ENCODE measurements at places on chromosomes 1 and 21. TPM values are rescaled to one million over a fixed set of nuclear protein-coding genes. Genes with fewer than 3 reads are reported as not detected.

- H3K36me3 ChIP-seq: no peaks in the 10 kb centered on the region
- H3K27me3 ChIP-seq: peaks cover 8% of the 10 kb centered on the region
- H3K4me1 ChIP-seq: no peaks in the 10 kb centered on the region
- DNase-seq: no peak
- H3K27ac ChIP-seq: no peak overlapping the region
Measured at GRCh38 chr1:228020686-228021354, 14.0 kb downstream of the WNT3A start.

GRCh38 chr1:85609976-85610375 lies 29.4 kb downstream of the CCN1 start:
- no peaks in the 10 kb centered on the region for H3K27me3 ChIP-seq
- DNase-seq: no peak
- H3K36me3 ChIP-seq: no peaks in the 10 kb centered on the region

- no peak overlapping the region for H3K27ac ChIP-seq
- no peak for DNase-seq
- no peaks in the 10 kb centered on the region for H3K4me1 ChIP-seq
- no peaks in the 10 kb centered on the region for H3K27me3 ChIP-seq
- no peak overlapping the region for H3K4me3 ChIP-seq
Measured at GRCh38 chr1:206479183-206480125, 9.2 kb downstream of the IKBKE start.

DNA sequence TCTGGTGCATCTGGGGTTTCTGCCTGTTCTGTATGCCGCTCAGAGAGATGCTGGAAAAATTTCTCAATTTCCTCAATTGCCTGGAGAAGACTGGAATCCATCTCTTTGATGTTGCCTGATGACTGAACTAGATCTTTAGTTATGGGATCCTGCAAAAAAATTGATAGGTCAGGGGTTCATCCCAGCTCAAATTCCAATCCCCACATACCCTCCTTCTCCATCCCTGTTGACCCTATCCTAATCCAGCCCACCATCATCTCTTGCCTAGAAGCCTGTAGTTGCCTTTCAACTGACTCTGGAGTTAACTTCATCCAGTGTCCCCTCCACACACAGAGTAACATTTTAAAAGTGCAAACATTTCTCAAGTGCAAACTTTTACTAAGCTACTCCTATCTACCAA lies at the start of gene KLF18:
TSS of gene KLF18 (minus strand) at position 101 of the 400 bp plus-strand sequence. CDS start at position 101, 0 bp downstream.
- no peak for DNase-seq
- H3K36me3 ChIP-seq: no peaks in the 10 kb centered on the region
- no peak within 1 kb of the TSS for H3K4me3 ChIP-seq
- H3K27ac ChIP-seq: no peak within 1 kb of the TSS
- no peaks in the 10 kb centered on the region for H3K27me3 ChIP-seq

DNA sequence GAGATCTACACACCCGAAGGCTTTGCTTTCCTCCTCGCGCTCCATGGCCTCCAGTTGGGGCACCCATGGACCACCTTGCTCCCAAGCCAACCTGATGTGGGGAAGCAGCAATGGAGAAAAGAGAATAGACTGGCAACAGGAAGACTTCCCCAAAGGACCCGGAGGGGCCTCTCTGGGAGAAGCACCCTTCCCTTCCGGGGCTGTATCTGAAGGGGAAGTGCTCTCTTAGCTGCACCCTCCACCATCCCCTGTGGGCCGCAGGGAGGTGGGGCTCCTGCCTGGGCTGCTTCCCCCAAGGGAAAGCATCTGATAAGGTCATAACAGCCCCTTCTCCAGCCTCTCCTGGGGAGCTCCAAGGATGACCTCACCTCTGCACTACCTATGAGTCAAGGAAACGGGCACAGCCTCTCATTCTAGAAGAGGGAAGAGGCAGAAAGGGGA lies 100.2 kb downstream of the RIPK4 start:
- H3K4me1 ChIP-seq: peaks cover 29% of the 10 kb centered on the region
- H3K36me3 ChIP-seq: no peaks in the 10 kb centered on the region
- H3K27ac ChIP-seq: no peak overlapping the region

- peak; percentile 86 for DNase-seq
- H3K36me3 ChIP-seq: peaks cover 56% of the 10 kb centered on the region
- peaks cover 79% of the 10 kb centered on the region for H3K4me1 ChIP-seq
Measured at GRCh38 chr1:11792106-11792505, 13.7 kb downstream of the MTHFR start.

GRCh38 chr1:159214149-159214760 lies 9.6 kb downstream of the ACKR1 start:
- no peak overlapping the region for H3K27ac ChIP-seq
- H3K36me3 ChIP-seq: no peaks in the 10 kb centered on the region
- DNase-seq: no peak

DNA sequence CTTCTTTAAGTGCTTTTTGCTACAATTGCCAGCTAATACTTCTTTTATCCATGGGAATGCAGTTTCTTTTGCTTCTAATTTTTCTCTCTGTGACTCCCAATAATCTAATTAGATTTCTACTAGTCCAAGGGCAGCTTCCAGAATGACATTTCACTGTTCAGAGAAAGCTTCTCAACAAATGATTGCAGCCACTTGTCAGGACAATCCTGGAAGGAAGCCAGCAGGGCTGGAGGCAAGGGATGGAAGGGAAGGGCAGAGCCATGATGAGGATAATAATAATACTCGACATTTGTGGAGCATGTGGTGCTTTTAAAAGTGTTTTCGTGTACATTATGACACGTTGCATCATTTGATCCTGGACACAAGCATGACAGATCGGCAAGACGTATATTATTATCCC lies 19.4 kb downstream of the F11R start:
- peaks cover 7% of the 10 kb centered on the region for H3K36me3 ChIP-seq
- peaks cover 4% of the 10 kb centered on the region for H3K4me1 ChIP-seq
- no peak overlapping the region for H3K27ac ChIP-seq
- DNase-seq: no peak

GRCh38 chr1:112507921-112508277 lies 866 bp upstream of the WNT2B start:
- no peak for DNase-seq
- peaks cover 21% of the 10 kb centered on the region for H3K27me3 ChIP-seq
- H3K27ac ChIP-seq: no peak overlapping the region
- peak overlapping the region; percentile 60 for H3K4me3 ChIP-seq

DNA sequence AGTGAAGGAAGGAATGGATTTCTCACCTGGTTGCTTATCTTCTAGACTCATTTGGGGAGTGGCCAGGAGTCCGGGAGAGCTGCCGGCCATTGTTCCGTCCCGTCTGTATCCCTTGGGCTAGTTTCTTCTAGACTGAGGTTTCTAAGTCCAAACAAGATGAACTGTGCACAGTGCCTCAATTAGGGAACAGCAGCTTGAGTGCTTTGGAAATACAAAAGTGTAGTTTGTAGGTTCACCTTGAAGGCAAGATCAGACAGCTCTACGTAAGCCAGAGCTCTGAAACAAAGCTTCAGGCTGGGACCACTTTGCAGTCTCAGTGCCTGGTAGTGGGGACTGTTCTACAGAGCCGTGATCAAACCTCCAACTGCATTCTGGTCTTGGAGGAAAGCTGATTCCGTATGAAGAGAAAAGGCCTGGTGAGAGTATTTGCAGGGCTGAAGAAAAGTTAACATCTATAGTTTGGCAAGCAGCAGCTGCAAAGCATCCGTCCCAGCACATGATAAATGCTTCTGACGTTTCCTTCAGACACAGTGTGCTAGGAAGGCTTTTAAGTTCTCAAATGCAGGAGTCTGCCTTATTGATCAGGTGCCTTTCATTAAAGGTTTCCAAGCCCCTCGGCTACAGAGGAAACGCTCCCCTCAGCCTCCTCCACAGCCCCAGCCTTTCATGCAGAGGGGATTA lies 432.8 kb downstream of the KIF26B start:
- no peak overlapping the region for H3K4me3 ChIP-seq
- no peak for DNase-seq
- no peak overlapping the region for H3K27ac ChIP-seq
- H3K4me1 ChIP-seq: no peaks in the 10 kb centered on the region
- no peaks in the 10 kb centered on the region for H3K27me3 ChIP-seq

DNA sequence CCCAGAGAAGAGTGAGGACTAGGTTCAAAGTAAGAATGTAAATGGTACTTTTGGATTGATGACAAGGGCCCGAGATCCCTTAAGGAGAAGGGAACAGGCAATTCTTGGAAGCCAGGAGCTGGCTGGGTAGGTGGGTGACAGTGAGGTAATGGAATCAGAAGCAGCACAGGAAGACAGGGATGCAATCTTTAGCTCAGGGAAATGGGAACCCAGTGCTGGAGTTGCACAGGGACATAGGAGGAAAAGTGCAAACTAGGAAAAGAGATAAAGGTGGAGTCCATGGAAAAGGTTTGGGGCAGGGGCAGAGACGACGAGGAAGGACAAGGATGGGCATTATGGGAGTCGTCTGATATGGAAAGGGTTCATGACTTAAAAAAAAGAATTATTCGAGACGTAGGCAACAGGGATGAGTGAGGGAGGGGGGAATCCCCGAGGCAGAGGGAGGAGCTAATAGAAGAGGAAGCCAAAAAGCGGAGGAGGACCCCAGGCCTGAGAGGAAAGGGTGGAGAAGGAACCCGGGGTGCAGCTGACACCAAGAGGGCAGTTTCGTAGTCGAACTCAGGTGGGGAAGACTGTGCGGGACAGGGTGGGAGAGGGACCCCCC lies 495 bp downstream of the PI4KB start:
- peaks cover 25% of the 10 kb centered on the region for H3K36me3 ChIP-seq
- H3K4me1 ChIP-seq: peaks cover 16% of the 10 kb centered on the region
- H3K27ac ChIP-seq: peak overlapping the region; percentile 99
- no peaks in the 10 kb centered on the region for H3K27me3 ChIP-seq
- DNase-seq: peak; percentile 71

- H3K27me3 ChIP-seq: no peaks in the 10 kb centered on the region
- no peak for DNase-seq
- H3K4me1 ChIP-seq: no peaks in the 10 kb centered on the region
- H3K27ac ChIP-seq: no peak overlapping the region
Measured at GRCh38 chr1:101408212-101409042, 171.6 kb downstream of the S1PR1 start.

GRCh38 chr1:30445449-30445848 lies 277.9 kb downstream of the MATN1 start:
- no peaks in the 10 kb centered on the region for H3K27me3 ChIP-seq
- H3K4me3 ChIP-seq: no peak overlapping the region
- no peaks in the 10 kb centered on the region for H3K4me1 ChIP-seq

DNA sequence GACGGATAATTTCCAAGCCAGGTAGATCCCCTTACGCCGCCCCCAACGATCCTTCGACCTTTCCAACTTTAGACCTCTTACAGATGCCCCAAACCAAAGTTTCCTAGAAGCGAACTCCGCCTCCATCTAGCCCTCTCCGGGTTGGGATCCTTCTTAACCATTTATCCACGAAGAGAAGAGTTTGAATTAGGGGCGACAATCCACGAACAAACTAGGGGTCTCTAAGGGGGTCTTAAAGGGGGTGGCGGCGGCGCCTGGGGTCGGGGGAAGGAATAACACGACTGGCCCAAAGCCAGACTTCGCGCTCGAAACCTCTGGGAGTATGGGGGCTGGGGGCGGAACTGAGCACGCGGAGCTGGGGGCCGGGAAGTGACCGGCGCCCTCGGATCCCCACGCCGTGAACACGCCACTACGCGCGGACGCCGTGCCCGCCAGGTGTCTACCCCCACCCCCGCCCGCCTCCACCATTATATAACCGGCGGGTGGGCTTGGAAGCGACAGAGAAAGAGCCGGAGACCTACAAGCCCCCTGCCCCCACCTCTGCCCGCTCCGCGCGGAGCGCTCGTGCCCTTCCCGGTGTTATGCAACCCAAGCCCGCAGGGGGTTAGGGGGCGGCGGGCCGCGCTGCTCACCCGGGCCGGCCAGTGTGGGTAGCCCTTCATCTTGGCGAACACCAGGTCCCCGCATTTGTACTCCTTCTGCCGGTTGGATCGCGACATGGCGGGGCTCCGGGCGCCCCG lies 594 bp downstream of the HDGF start:
- no peaks in the 10 kb centered on the region for H3K27me3 ChIP-seq
- H3K4me1 ChIP-seq: peaks cover 22% of the 10 kb centered on the region
- H3K36me3 ChIP-seq: no peaks in the 10 kb centered on the region
- peak overlapping the region; percentile 83 for H3K4me3 ChIP-seq

DNA sequence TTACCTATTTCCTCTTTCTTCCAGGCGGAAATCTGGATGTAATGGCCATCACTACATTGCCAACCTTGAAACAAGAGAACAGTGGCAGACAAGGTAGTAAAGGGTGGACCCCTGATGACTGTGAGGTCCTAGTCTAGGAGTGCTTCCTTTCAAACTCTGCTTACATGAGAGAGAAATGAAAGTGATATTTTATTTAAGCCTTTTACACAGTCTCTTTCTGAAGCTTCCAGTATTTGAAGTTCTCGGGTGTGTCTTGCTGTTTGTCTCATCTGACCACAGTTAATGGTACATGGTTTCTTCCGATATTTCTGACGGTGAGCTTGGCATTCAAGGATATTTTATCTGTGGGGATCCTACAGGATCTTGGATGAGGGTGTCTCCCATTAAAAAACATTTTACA lies 215.2 kb downstream of the SLC45A1 start:
- H3K4me3 ChIP-seq: no peak overlapping the region
- no peaks in the 10 kb centered on the region for H3K36me3 ChIP-seq
- H3K27ac ChIP-seq: no peak overlapping the region
- no peak for DNase-seq

The MXRA8 gene
- 20.0 TPM for total RNA-seq

The LGR6 gene
- total RNA-seq: 1.3 TPM

The SNAP47 gene
- total RNA-seq: 34.7 TPM

The ADGRL4 gene
- total RNA-seq: 21.8 TPM

The TMEM82 gene
- not detected for total RNA-seq
